Aorta (tissue), 5 donors: ENCODE measurements at places on chromosomes 5 and 9. TPM values are rescaled to one million over a fixed set of nuclear protein-coding genes. Genes with fewer than 3 reads are reported as not detected.

GRCh38 chr9:16640649-16641048, 229.8 kb downstream of the BNC2 start:
- no peak overlapping the region for H3K4me3 ChIP-seq
- no peak for DNase-seq
- H3K27ac ChIP-seq: no peak overlapping the region
- no peaks in the 10 kb centered on the region for H3K36me3 ChIP-seq

The PCDHB7 gene
- 5.0 TPM for total RNA-seq

The F2RL1 gene
- 1.9 TPM for total RNA-seq

The ARHGEF39 gene
- 1.7 TPM for total RNA-seq

The RRAGA gene
- 85.9 TPM for total RNA-seq

- H3K27ac ChIP-seq: peak overlapping the region; percentile 78
- H3K36me3 ChIP-seq: no peaks in the 10 kb centered on the region
- peaks cover 13% of the 10 kb centered on the region for H3K4me1 ChIP-seq
- DNase-seq: peak; percentile 92
Observed at GRCh38 chr9:114214181-114214580, 58.8 kb downstream of the COL27A1 start.

- DNase-seq: no peak
- H3K4me3 ChIP-seq: no peak overlapping the region
- H3K4me1 ChIP-seq: peaks cover 4% of the 10 kb centered on the region
- no peaks in the 10 kb centered on the region for H3K36me3 ChIP-seq
- H3K27ac ChIP-seq: peak overlapping the region; percentile 39
- no peaks in the 10 kb centered on the region for H3K27me3 ChIP-seq
Observed at GRCh38 chr9:120944434-120944843, 17.8 kb upstream of the TRAF1 start.

The ERMP1 gene
- 7.1 TPM for total RNA-seq

DNA sequence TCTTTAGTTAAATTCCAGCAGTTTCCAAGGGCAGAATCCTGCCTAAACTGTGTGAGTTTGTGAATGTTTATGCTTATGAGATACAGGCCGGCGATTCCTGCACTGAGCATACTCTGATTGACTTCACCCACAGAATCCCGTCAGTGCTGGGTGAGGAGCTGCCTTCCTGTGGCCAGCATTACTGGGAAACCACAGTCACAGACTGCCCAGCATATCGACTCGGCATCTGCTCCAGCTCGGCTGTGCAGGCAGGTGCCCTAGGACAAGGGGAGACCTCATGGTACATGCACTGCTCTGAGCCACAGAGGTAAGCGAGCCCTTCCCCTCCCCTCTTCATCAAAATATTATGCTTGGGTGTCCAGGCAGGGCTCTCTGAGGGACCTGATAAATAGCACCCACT, 103.7 kb downstream of the CMYA5 start:
- no peaks in the 10 kb centered on the region for H3K36me3 ChIP-seq
- H3K4me3 ChIP-seq: no peak overlapping the region
- H3K27me3 ChIP-seq: no peaks in the 10 kb centered on the region
- H3K27ac ChIP-seq: no peak overlapping the region
- DNase-seq: no peak

- H3K36me3 ChIP-seq: no peaks in the 10 kb centered on the region
- H3K4me3 ChIP-seq: no peak overlapping the region
- H3K4me1 ChIP-seq: no peaks in the 10 kb centered on the region
- H3K27ac ChIP-seq: no peak overlapping the region
- H3K27me3 ChIP-seq: no peaks in the 10 kb centered on the region
Observed at GRCh38 chr5:101425339-101425859, 522.3 kb upstream of the ST8SIA4 start.

The ALDH1B1 gene
- total RNA-seq: 336 TPM

The PTPDC1 gene
- 12.9 TPM for total RNA-seq

GRCh38 chr9:83754383-83754977, 46.7 kb upstream of the UBQLN1 start:
- no peaks in the 10 kb centered on the region for H3K36me3 ChIP-seq
- no peak overlapping the region for H3K27ac ChIP-seq
- H3K4me3 ChIP-seq: no peak overlapping the region

The NTMT1 gene
- 22.7 TPM for total RNA-seq

DNA sequence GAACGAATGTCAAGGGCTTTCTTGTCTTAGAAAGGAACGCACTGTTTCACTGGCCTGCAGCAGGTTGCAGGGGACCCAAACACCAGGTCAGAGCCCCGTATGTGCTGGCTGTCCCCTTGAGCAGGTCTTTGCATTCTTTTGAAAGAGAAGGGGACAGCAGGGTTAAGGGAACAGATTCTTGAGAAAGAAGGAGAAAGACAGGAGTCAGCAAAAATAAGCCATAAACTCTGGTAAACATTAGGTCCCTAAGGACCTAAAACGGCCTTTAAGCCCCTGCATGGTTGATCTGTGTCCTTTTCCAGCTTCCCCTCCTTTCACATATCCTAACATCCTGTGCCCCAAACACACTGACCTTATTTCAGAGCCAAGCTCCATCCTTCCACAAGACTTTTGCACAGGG, 190.8 kb upstream of the ADRA1B start:
- DNase-seq: no peak
- H3K4me1 ChIP-seq: no peaks in the 10 kb centered on the region
- no peak overlapping the region for H3K27ac ChIP-seq
- H3K36me3 ChIP-seq: no peaks in the 10 kb centered on the region

The SDHA gene
- total RNA-seq: 89.4 TPM

DNA sequence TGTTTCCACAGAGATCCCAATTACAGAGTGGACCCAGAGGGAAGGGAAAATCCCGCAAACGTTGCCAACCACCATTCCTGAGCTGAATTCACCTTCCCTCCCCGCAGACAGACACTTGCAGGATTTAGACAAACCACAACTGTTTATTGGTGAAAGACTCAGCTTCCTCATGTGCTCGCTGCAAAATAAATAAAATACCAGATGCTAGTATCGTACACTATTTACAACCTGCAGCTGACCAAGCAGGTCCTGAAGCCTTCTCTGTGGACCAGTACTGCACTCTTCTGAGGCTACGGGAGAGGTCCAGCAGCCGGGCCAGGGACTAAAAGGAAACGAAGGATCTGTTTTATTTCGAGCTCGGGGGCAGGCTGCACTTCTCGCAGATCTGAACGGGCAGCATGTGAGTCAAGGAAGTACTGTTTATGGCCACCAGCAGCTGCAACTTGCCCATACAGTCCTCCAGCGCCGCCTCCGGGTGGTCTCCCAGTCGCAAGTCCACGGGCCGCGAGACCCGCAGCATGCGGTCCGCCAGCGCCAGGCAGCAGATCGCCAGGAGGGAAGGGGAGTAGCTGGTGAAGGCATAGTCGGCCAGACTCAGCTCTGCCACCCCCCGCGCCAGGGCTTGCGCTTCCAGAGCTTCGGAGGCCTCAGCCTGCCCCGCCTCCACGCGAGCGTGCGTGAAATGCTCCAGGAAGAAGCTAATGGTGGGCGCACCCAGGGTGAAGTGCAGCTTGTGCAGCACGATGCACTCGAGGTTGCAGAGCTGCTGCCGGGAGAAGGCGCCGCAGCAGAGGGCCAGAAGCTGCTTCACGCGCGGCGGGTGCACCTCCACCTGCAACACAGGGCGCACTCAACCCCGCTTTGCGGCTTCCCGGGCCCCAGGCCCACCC, 2.1 kb downstream of the CCNO start:
- H3K4me3 ChIP-seq: no peak overlapping the region
- H3K27me3 ChIP-seq: no peaks in the 10 kb centered on the region
- DNase-seq: no peak
- no peaks in the 10 kb centered on the region for H3K4me1 ChIP-seq

DNA sequence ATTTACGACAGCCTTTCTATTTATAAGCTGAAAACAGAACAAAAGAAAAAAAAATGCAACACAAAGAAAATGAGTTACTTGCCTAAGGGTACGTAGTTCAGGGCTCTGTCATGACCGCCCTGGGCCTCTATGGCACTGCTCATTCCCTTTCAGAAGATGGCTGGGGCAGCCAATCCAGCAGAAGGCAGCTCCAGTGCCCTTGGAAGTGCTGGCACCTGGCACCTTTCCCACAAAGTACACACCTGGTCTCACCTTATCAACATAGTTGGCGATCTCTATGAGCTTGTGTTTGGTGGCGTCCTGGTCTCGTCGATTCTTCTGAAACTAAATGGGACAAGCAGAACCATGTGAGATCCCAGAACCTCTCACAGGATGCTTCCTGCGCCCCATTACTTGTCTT, 53.2 kb downstream of the NIPAL4 start:
- DNase-seq: no peak
- H3K27ac ChIP-seq: no peak overlapping the region
- no peaks in the 10 kb centered on the region for H3K4me1 ChIP-seq
- H3K27me3 ChIP-seq: no peaks in the 10 kb centered on the region
- H3K4me3 ChIP-seq: no peak overlapping the region
- no peaks in the 10 kb centered on the region for H3K36me3 ChIP-seq

- peaks cover 3% of the 10 kb centered on the region for H3K4me1 ChIP-seq
- H3K4me3 ChIP-seq: no peak overlapping the region
- H3K27ac ChIP-seq: no peak overlapping the region
- no peak for DNase-seq
Observed at GRCh38 chr5:72040513-72040912, 66.8 kb upstream of the MAP1B start.

The HRCT1 gene
- 14.2 TPM for total RNA-seq

GRCh38 chr9:114278881-114279570, 43.9 kb upstream of the ORM1 start:
- no peak overlapping the region for H3K4me3 ChIP-seq
- no peaks in the 10 kb centered on the region for H3K27me3 ChIP-seq
- no peaks in the 10 kb centered on the region for H3K4me1 ChIP-seq
- H3K36me3 ChIP-seq: no peaks in the 10 kb centered on the region
- no peak overlapping the region for H3K27ac ChIP-seq

GRCh38 chr5:100690036-100690560, 154.9 kb downstream of the FAM174A start:
- no peaks in the 10 kb centered on the region for H3K36me3 ChIP-seq
- H3K27me3 ChIP-seq: no peaks in the 10 kb centered on the region
- H3K27ac ChIP-seq: no peak overlapping the region
- H3K4me3 ChIP-seq: no peak overlapping the region
- H3K4me1 ChIP-seq: no peaks in the 10 kb centered on the region

DNA sequence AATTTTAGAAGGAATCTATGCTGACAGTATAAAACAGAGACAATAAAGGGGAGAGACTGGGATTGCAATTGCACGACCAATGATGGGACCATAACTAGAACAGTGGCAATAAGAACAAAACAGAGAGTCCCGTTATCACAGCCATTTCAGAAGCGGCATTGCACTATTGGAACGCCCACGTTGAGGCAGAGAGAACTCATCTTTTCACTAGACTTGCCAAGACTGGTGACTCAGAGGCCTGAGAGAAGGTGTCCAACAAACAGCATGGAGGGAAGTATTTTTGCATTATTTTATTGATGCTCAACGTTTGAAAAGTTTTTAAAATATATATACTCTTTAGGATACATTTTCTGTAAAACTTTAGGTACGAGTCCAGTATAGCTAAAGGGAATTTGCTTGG, 737.7 kb downstream of the TLE1 start:
- H3K4me1 ChIP-seq: no peaks in the 10 kb centered on the region
- H3K27ac ChIP-seq: no peak overlapping the region
- no peaks in the 10 kb centered on the region for H3K36me3 ChIP-seq
- no peaks in the 10 kb centered on the region for H3K27me3 ChIP-seq
- DNase-seq: no peak
- no peak overlapping the region for H3K4me3 ChIP-seq

DNA sequence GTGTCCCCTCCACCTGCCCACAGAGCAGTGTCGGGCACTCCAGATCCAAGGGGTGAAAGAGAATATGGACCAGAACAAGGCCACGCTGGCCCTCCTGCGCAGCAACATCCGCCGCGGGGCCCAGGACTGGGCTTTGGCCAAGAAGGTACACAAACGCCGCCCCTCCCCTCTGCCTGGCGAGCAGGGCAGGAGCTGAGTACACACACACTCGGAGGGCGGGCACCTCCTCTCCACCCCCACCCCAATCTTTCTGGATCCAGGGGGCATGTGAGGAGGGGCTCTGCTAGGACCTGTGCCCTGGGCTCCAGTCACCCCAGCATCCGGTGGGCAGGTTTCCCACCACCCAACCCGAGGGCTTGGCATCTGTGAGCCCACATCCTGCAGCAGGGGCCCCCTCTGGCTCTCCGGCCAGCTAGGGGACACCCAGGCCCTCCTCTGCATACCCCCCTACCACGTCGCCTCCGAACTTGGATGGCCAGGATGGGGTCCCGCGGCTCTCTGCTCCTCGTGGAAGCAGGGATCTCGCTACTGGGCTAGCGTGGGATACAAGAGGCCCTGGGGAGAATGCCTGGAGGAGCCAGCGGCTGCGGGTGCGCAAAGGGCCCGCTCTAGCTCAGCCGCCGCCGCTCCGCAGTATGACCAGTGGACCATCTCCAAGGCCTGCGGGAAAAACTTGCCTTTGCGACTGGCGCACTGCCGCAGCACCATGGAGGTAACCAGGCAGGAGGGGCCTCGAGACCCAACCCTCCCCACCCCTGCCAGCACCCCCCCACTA, 3.1 kb downstream of the CCDC183 start:
- H3K4me1 ChIP-seq: no peaks in the 10 kb centered on the region
- no peak overlapping the region for H3K4me3 ChIP-seq
- peaks cover 2% of the 10 kb centered on the region for H3K27me3 ChIP-seq
- H3K27ac ChIP-seq: no peak overlapping the region
- no peaks in the 10 kb centered on the region for H3K36me3 ChIP-seq

DNA sequence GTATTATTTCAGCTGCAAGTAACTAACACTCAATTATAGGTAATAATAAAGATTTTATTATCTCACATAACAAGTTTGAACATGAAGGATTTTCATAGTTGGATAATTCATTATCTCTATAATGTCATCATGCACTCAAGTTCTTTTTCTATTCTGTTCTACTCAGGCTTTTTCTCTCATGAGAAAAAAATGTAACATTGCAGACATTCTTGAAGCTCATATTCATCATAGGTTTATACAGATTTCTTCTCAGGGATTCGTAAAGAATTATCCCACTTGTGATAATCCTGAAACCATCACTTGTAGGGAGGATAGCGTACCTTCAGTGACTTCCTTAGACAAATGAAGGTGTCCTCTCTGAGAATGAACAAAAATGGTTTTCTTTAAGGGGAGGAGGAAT, 150.3 kb downstream of the XRCC4 start:
- H3K27ac ChIP-seq: no peak overlapping the region
- no peaks in the 10 kb centered on the region for H3K4me1 ChIP-seq
- no peak for DNase-seq

- no peak for DNase-seq
- H3K27me3 ChIP-seq: no peaks in the 10 kb centered on the region
- no peak overlapping the region for H3K4me3 ChIP-seq
- H3K36me3 ChIP-seq: no peaks in the 10 kb centered on the region
Observed at GRCh38 chr5:909086-909485, 16.4 kb downstream of the TRIP13 start.
